ENCODE measurements at places on chromosomes 4 and X.

DNA sequence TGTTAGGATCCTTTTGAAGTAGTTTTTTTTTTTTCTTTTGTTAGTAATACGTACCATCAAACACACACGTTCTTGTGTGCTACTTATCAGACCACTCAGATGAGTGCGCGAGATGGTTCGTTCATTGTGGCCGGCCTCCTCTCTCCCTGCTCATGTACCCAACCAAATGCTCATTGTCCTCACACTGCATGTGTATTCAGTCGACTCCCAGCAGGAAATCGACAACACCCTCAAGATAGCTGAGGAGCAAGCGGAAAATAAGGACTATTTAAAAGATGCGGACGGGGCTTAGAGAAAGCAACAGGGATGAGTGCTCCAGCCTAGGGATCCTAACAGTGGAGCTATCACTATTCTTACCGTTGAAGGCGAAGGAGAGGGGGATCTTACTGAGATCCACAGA is 72.9 kb upstream of the GUCY1A1 start:
- no peak for DNase-seq

DNA sequence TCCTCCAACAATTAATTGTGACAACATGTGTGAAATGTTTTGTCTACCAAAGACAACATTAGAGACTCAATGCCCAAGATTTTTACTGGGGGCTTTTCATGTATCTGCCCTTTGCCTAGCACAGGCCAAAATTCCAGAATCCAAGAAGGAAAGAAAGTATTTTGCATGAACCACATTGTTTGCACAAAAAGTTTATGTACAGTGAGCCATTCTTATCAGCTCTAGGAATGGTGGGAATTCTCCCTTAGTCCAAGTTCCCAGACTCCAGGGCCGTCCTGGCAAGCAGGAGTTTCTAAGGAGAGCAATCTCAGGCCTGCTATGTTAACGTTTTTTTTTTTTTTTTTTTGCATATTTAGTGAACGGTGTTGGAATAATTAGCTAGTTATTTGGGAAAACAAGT is 21.6 kb downstream of the GPRASP1 start:
- DNase-seq = no peak

- DNase-seq = no peak
Observed at GRCh38 chr4:16817286-16817685, 81.2 kb downstream of the LDB2 start.

- DNase-seq = no peak
Observed at GRCh38 chr4:73589887-73590801, 30.1 kb downstream of the RASSF6 start.

GRCh38 chrX:74509989-74510388 is 88.7 kb downstream of the SLC16A2 start:
- DNase-seq = no peak

DNA sequence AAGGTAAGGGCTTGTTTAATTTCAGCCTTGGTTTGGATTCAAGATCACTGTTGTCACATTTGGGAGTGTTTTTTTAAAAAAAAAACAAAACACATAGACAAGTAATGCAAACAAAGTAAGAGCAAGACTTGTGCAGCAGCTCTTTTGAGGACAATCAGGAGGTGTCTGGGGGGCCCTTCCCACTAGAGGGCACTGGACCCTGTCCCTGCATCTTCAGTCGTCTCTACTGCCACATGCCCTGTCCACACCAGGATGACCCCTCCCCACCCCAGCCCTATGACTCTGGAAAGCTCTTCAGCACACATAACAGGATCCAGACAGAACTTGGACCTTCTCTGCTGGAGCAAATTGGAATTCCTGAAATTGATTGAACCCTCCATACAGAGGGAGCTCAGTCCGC is 71.0 kb downstream of the USP46 start:
- DNase-seq = peak; percentile 15

- DNase-seq = no peak
Observed at GRCh38 chrX:13478740-13479451, 90.5 kb upstream of the EGFL6 start.

GRCh38 chr4:163343604-163344146 is at the start of gene NPY5R:
Gene NPY5R, plus strand, starts transcription at chr4:163343892. Its CDS starts 6,382 bp downstream, at chr4:163350274.
- DNase-seq = no peak

DNA sequence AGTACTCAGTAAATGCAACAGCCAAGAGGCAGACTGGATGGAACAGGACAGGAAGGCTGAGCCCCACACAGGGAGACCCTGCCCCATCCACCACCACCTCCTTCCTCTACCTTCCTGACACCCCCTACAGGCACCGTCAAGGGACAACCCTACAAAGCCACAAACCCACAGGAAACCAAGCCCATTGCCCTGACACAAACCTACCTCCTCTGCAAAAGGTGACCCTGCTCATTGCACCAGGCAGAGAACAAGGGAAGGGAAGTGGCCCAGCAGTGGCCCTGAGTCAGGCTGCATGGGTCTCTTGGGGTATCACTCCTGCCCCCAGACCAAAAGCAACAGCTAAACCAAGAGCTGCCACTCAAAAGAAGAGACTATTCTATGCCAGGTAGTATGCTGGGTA is 21.0 kb downstream of the JAKMIP1 start:
- DNase-seq = no peak

- DNase-seq = no peak
Observed at GRCh38 chr4:40040908-40041307, 15.7 kb upstream of the N4BP2 start.

- DNase-seq = no peak
Observed at GRCh38 chr4:122718281-122718680, 14.2 kb upstream of the BBS12 start.

DNA sequence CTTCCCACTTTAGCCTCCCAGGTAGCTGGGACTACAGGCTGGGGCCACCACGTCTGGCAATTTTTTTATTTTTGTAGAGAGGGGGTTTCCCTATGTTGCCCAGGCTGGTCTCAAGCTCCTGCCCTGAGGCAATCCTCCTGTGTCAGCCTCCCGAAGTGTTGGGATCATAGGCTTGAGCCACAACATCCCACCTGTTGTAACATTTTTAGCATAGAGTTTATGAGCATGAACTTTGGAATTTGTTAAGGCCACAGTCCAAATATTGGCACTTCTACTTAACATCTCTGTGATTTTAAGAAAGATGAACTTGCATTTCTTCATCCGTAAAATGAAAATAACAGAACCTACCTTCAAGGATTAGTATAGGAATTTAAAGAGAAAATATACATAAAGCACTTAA is 445.6 kb downstream of the IQCM start:
- no peak for DNase-seq

- DNase-seq = no peak
Observed at GRCh38 chrX:9878146-9878820, 88.9 kb upstream of the CLDN34 start.

DNA sequence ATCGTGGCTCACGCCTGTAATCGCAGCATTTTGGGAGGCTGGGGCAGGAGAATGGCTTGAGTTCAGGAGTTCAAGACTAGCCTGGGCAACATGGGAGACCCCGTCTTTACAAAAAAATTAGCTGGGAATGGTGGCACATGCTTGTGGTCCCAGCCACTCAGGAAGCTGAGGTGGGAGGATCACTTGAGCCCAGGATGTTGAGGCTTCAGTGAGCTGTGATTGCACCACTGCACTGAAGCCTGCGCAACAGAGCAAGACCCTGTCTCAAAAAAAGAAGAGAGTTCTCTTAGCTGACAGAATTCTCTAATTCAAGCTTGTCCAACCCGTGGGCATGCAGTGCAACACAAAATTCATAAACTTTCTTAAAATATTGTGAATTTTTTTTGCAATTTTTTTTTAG is 95.6 kb upstream of the CBR4 start:
- no peak for DNase-seq

GRCh38 chr4:129138810-129139496 is 43.0 kb downstream of the C4orf33 start:
- DNase-seq = no peak

DNA sequence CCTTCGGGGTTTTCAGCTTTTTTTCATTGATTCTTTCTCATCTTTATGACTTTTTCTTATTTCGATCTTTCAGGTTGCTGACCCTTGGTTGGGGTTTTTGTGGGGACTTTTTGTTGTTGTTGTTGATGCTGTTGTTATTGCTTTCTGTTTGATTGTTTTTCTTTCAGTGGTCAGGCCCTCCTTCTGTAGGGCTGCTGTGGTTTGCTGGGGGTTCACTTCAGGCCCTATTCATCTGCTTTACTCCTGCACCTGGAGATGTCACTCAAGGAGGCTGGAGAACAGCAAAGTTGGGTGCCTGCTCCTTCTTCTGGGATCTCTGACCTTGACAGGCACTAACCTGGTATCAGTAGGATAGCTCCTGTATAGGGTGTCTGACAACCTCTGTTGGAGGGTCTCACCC is 39.9 kb upstream of the PCDH18 start:
- DNase-seq = no peak

DNA sequence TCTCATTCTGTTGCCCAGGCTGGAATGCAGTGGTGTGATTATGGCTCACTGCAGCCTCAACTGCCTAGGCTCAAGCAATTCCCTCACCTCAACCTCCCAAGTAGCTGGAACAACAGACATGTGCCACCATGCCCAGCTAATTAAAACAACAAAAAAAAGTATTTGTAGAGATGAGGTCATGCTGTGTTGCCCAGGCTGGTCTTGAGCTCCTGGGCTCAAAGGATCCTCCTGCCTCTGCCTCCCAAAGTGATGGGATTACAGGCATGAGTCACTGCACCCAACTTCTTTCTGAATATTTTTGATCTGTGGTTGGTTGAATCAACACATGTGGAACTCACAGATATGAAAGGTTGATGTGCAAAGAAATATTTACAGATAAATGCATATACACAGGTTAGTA is 18.5 kb upstream of the SEPTIN11 start:
- no peak for DNase-seq

DNA sequence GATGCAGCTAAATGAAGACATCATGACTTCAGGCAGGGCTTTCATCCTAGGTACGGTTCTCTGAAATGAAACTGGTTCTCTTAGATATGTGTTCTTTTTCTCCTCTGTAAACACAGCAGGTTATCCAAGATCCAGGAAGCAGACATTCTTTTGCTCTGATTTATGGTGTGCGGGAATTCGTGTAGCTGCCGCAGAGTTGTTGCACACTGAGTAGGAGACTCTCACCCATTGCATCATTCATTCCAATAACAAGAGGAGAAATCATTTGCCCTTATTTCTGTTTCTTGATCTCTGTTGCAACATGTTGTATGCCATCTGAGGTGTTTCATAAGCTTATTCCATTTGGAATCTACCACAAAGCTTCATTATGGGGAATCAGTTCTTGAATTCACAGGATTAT is 133.6 kb upstream of the VCX2 start:
- no peak for DNase-seq

GRCh38 chr4:23956601-23957364 is 66.9 kb upstream of the PPARGC1A start:
- DNase-seq = no peak

DNA sequence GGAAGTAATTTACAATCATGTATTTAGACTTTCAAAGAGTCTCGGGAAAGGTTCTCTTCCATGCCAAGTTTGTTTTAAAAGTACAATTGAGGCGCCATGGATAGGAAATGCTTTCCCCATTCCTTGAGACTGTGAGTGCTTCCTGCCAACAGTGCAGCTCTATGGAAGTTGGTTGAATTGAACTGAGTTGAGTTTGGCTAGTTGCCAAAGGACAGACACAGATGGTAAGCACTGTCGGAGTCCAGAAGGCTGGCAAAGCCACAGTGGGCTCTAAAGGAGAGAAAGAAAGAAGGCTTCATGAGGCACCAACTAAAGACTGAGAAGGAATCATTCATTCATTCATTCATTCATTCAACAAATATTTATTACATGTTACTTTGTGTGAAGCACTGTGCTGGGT is 4.3 kb upstream of the KCNE5 start:
- DNase-seq = no peak

DNA sequence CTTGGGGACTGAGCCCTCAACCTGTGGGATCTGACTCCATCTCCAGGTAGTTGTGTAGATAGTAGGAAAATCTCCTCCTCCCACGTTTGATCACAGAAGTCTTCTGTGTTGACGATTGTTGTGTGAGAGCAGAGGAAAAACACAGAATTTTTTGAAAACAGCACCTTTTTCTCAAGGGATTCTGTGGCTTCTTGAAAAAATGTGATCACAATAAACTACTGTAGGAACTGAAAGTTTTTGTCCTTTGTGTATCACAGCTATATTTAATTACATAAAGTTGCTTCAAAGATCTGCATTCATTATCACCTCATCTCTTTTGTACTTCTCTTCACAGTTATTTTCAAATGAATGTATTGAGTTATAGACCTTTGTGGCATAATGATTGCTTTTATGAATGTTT is 85.1 kb downstream of the AFF1 start:
- DNase-seq = no peak

- DNase-seq = no peak
Observed at GRCh38 chr4:8141935-8142334, 16.7 kb downstream of the ABLIM2 start.

GRCh38 chr4:37715889-37716402 is 29.8 kb upstream of the RELL1 start:
- no peak for DNase-seq

DNA sequence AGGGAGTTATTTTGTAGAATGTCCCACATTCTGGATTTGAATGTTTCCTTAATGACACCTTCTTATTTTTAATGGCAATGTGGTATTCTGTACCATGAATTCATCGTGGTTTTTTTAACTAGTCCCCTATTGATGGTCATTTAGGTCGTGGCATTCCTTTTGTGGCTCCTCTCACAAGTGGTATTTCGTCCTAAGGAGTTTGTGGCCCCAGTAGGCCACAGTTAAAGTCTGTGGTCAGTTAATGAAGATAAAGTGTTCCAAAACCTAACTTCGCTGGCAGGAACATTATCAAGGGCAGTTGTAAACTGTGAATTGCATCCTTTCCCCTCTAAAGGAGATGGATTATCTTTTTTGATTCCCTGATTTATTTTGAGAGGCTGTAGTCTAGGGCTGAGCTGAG is 133.2 kb downstream of the TMEM164 start:
- DNase-seq = no peak

Data from activated T-cell treated with anti-CD3 and anti-CD28 coated beads for 48 hours (primary cell).